ENCODE measurements at places on chromosomes 7 and 10.
A peak's percentile ranks its signal among the peaks of the same experiment; 100 is the strongest.

- no peak for DNase-seq
These were observed 56.0 kb downstream of the PRF1 start for GRCh38 chr10:70546584-70546983.

GRCh38 chr7:128448751-128449302 is 6.9 kb upstream of the HILPDA start:
- DNase-seq: no peak

DNA sequence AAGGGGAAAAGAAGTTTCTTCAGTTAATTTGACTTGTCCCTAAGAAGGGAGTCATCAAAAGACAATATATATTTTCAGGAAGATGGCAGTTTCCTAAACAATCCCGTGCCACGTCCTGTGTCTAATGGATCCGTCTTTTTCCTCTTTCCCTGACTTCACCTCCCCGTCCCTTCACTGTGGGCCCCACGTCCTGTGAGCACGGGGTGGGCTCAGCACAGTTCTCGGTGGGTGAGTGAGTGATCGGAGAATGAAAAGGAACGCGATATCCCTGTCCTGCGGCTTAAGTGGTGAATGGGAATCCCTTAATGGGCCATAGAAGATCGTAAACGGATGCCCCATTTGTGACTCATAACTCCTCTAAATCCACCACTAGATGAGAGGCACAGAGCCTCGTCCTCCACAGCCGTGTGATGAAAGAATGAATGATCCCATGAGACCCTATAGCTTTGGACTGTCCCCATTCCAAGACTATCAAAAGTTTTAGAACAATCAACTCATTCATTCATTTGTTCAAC is 63.5 kb upstream of the PITRM1 start:
- DNase-seq: no peak

GRCh38 chr10:102994531-102995295 is 76.6 kb downstream of the CNNM2 start:
- DNase-seq: no peak

- DNase-seq: no peak
These were observed 248.2 kb downstream of the TCERG1L start for GRCh38 chr10:131063311-131063710.

- peak; percentile 3 for DNase-seq
These were observed 231.7 kb downstream of the HDAC9 start for GRCh38 chr7:18727115-18727870.

GRCh38 chr10:110279407-110279986 is 25.2 kb downstream of the SMNDC1 start:
- DNase-seq: no peak

GRCh38 chr10:113562704-113563103 is 9.9 kb downstream of the HABP2 start:
- DNase-seq: no peak

- no peak for DNase-seq
These were observed 51.3 kb downstream of the AOC1 start for GRCh38 chr7:150903606-150904005.

GRCh38 chr7:53070883-53071282 is 35.5 kb downstream of the POM121L12 start:
- no peak for DNase-seq

- no peak for DNase-seq
These were observed 15.6 kb downstream of the MBL2 start for GRCh38 chr10:52756966-52757365.

DNA sequence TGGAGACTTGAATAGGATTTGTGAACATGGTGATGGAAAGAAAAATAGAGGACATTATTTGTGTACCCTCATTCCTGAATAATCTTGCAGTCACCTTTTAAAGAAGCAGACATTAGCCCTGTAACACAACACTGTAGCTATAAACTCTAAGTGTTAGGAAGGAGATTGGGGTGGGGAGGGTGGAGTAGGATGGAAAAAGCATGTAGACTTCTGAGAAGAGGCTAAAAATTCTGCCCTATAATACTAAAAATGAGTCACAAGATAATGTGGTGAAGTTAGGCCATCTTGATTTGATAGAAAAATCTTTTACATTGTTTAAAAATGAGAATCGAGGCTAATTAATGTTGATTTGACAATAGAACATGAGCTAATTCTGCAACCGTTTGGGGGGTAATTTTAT is 128.8 kb downstream of the LCOR start:
- no peak for DNase-seq

GRCh38 chr10:81570878-81571794 is 303.9 kb upstream of the NRG3 start:
- no peak for DNase-seq

- no peak for DNase-seq
These were observed 406.1 kb upstream of the AUTS2 start for GRCh38 chr7:69192134-69192533.

GRCh38 chr10:5654218-5654755 is 12.1 kb downstream of the ASB13 start:
- DNase-seq: no peak

GRCh38 chr10:77867124-77867719 is 59.3 kb downstream of the DLG5 start:
- no peak for DNase-seq

DNA sequence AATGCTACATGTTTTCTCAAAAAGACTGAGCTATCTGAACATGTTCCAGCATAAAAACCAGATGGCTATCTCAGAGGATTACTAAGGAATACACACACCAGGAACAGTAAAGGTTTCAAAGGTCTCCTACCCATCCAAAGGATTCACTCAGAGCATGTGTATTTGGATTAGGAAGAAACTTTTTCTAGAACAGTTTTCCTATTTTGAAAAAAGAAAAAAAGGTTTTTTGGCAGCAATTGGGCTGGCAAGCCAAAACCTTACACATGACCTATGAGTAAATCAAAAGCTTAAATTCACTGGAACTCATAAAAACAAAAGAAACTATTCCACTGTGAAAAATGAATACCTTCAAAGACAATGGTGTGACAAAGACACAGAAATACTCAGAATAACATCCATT is 9.6 kb downstream of the TPK1 start:
- DNase-seq: no peak

DNA sequence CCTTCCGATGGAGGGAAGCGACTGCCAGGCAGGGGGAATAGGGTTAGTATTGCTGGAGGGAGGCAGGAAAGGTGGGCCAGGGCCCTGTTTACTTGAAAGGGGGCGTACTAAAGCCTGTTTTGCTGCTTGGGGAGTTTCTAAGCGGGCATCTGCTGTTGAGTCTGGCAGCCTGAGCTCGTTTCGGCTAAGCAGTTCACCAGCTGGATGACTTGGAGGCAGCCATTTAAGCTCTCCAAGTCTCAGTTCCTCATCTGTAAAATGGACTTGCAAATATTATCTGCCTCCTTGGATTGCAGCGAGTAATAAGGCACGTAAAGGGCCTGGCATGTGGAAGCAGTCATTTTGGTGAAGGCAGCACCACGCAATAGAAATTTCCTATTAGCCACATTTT is 44.0 kb downstream of the LDB3 start:
- no peak for DNase-seq

DNA sequence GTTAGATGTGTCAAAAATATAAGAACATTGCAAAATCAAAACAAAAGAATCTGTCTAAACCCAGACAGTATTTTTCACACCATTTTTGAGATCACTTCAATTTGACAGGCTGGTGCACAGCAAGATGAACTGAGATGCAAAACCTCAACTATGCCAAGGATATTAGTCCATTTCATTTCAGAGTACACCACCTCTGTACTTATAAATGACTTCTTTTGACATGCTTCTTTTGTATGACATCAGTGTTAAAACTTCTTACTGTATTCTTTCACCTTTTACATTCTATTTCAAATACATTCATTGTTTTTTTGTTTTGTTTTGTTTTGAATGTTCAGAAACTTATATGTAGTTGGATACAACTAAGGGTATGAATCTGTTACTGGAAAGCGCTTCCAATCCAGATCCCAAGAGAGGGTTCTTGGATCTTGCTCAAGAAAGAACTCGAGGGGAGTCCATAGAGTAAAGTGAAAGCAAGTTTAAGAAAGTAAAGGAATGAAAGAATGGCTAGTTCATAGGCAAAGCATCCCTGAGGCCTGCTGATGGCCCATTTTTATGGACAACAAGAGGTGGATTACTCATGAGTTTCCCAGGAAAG is 23.5 kb upstream of the GPR141 start:
- DNase-seq: no peak

DNA sequence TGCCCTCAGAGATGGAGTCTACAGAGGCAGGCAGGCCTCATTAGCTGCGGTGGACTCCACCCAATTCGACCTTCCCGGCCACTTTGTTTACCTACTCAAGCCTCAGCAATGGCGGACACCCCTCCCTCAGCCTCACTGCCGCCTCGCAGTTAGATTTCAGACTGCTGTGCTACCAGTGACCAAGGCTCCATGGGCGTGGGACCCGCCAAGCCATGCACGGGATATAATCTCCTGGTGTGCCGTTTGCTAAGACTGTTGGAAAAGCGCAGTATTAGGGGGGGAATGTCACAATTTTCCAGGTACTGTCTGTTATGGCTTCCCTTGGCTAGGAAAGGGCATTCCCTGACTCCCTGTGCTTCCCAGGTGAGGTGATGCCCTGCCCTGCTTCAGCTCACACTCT is 252.3 kb downstream of the ARL4A start:
- no peak for DNase-seq

- DNase-seq: no peak
These were observed 133.6 kb upstream of the RET start for GRCh38 chr10:42943025-42943818.

DNA sequence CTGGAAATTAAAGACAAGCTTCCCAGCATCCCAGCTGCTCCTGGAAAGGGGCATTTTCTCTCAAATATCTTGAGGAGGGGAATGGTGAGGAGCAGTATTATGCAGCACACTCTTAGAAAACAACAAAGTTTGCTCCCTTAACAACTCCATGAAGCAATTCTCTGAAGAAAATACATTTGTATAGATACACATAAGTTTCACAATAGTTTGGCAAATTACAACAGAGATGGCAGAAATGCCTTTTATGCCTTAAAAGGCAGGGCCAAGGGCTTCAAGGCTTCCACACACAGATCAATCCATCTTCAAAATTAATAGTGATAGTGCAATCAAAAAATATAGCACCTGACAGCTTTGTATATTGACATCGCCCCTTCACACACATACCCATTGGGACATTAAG is 12.2 kb downstream of the DGKI start:
- no peak for DNase-seq

DNA sequence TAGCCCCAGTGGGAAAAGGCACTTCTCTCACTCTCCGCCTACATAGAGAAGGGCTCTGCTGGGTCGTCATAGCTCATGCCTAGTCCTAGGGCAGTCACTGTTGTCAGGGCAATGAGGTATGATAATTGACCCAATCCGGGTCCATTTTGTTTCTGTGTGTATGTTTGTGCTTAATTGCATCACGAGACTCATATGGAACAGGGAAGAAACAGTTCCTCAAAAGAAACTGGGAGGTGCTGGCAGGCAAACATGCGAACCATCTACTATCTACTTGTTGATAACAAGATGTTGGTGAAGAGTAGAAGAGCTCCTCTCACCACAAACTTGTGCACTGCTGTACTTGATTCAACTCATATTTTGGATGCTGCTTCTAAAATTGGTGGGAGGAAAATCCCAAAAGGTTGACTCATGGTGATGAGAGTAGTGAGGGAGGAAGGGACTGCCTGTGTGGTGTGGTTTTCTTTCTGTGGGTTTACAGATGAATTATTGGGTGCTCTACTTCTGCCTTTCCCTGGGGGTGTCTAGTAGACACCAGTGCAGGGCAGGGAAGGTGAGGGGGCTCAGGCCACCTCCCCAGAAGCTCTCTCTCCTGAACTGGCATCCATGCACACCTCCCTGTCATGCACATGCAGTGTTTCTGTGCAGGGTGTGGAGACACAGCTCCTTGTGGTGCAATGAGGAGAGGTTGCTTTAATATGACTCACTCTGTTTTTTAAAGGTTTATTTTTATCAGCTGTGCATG is 29.4 kb downstream of the LSMEM1 start:
- DNase-seq: no peak

DNA sequence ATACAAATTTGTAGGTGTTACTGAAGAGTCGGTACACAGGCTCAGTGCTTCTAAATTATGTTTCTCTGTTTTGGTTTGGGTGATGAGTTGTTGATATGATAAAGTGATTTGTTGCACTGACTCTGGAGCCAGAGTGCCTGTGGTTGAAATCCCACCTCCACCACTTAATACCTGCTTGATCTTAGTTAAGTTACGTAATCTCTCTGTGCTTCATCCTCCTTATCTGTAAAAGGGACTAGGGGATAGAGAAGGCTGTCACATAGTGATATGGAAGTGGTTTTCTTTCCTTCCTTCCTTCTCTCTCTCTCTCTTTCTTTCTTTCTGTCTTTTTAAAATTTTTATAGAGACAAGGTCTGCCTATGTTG is 664 bp upstream of the HPS6 start:
- DNase-seq: no peak

DNA sequence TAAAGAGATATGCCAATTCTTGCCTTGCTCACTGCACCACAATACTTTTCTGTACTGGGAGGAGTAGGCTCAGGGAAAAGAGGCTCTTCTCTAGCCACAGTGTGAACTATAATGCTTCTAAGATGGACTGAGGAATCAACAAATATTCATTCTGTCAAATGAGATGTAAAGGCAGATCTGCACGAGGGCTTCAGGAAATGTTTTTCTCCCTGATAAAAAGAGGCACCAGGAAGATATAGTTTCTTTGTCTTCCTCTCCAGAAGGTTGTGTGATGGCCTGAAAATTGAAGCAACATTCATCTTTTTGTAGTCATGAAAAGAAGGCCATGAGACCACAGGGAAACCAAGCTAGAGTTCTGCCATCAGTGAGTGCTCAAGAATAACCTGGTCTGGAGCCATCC is 79.1 kb upstream of the NME8 start:
- no peak for DNase-seq

GRCh38 chr10:31475519-31475918 is 156.5 kb downstream of the ZEB1 start:
- DNase-seq: no peak

DNA sequence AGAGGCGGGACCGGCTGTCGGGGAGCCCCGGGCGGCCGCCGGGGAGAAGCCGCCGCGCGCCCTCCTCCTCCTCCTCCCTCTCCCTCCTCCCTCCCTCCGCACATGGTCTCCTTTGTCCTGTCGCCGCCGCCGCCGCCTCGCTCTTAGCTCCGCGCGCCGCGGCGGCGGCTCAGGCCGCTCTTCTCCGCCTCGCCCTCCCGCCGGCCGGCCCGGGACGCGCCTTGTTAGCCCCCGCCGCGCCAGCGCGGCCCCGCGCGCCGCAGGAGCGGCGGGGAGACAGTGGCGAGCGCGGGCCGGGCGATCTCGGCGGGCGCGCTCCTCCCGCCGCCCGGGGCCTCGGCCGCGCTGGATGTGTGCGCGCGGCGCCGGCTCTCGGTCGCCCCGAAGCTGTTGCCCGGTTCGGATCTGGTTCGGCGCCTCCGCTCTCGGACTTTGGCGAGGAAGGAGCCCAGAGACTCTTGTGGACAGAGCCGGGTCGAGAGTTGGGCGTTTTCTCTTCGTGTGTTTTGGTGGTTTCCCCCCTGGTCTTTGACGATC is 437.4 kb upstream of the GALNT17 start:
- DNase-seq: peak; percentile 60

- no peak for DNase-seq
These were observed 314.9 kb downstream of the RPS24 start for GRCh38 chr10:78348411-78349164.
